Caki2 (cell line): ENCODE measurements at places on chromosomes 11 and 22. TPM values are rescaled to one million over a fixed set of nuclear protein-coding genes. Genes with fewer than 3 reads are reported as not detected.

- no peak for DNase-seq
Measured at GRCh38 chr11:31940371-31941037, 129.4 kb upstream of the PAX6 start.

DNA sequence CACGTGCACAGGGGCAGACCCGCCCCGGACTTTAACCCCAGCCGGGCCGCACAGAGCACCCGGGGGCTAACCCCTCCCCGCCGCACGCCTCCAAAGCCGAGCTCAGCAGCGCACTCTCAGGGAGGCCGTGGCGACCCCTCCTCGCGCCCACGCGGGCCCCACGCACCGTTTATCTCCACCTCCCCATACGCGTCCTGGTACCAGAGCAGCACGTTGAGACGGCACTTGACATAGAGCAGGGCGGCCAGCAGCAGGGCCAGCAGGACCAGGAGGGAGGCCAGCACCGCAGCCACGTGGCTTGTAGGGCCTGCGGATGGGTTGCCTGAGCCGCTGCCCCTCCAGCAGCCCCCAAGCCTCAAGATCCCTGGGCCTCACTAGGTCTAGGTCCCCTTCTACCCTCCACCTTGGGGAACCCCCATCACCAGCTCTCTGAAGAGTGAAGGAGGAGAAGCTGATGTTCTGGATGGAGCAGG lies 7.1 kb downstream of the SIGIRR start:
- DNase-seq = no peak

DNA sequence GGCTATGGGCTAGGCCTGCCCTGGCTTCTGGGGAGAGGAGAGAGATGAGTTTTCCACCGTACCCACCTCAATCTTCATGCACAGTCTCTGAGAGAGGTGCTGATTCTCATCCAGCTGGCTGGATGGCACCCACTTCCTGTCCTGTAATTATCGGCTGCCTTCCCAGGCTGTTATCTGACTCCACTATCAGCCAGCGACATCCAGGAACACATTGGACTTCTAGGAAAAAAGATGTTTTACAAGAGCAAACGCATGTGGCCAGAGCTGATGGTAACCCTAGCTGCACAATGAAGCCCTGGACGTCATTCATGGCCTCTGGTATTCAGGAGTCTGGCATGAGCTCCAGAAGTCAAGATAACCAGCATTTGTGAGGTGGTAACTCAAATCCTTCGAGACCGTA lies 137.4 kb downstream of the EHF start:
- no peak for DNase-seq

- DNase-seq = peak; percentile 38
Measured at GRCh38 chr11:15897211-15897960, 459.0 kb downstream of the SOX6 start.

The CCDC15 gene
- 1.1 and 1.5 TPM in 2 replicates for total RNA-seq

The TRPM5 gene
- total RNA-seq = not detected in 2 replicates

- no peak for DNase-seq
Measured at GRCh38 chr11:11909727-11910126, 68.0 kb downstream of the USP47 start.

- DNase-seq = no peak
Measured at GRCh38 chr11:71466358-71466757, 13.4 kb downstream of the NADSYN1 start.

- peak; percentile 13 for DNase-seq
Measured at GRCh38 chr11:113681711-113682413, 24.2 kb downstream of the TMPRSS5 start.

DNA sequence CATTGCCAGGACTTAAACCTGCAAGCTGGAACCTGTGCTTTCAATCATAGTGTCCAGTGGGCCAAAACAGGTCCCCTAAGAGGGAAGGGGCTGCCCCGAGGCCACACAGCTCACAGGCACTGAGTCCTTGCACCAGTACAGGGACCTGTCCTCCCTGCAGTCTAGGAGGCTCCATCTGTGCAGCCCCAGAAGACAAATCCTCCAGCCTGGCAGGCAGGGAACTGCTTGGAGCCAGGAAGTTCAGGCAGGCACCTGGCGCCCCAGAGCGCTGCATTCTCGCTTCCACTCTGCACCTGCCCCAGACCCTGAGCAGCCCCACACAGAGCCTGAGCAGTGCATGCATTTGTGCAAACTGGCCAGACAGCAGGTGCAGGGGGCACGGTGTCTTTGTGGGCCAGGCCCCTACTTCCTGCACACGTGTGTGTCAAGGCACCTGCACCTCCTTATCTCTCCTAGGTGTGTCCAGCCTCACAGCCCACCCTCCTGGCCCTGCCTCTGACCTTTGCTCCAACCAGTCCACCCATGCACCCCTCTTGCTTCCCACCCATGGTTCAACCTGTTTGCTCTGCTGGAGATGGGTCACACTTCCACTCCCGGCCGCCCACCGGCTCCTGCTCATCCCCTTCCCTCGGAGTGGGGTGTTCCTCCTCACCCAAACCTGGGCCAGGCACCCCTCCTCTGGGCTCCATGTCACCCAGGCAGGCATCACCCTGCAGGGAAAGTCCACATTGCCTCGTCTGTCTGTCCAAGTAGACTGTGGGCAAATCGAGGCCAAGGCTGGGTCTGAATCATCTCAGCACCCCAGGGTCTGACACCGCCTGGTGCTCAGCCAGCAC lies 19.0 kb downstream of the LINC01488 start:
- DNase-seq = no peak

DNA sequence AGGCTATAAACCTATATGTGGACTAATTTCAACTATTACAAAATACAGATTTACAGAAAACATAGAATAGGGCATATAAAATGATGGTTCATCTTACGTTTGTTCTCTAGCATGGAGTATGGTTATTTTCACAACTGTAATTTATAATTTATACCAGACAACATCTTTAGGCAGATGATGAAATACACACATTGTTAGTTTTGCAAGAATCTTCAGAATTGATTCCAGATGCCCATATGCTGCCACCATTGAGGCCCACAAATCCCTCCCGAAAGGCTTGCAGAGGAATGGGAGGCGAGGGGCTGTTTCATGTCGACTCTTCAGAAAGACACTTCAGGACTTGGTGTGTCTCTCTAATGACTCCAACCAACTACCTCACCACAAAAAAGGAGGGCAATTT lies 6.2 kb downstream of the PTPN5 start:
- no peak for DNase-seq

DNA sequence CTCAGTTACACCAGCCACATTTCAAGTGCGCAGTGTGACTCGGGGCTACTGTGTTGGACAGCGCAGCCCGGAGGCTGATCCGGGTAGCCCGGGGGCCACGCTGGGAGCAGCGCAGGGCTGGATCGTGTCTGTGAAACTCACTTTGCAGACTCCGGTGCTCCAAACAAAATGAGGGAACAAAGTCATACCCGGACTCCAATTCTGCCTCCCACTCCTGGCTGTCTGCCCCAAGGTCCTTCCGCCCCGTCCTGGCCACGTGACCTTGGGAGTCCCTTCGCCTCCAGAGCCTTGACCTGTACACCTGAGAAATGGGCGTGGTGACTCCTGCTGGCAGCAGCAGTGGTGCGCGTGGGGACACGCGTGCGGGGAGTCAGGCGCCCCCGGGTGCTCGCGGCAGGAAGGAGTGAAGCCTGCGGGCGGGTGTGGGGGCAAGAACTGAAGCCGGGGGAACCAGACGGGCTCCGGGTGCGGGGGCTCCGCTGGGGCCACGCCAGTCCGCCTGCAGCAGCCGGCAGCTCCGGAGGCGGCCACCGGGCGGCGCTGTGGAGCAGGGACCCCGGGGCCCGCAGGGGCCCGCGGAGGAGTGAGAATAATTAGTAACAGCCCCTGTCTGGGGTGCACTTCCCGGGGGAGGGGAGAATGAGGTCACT lies 42.4 kb downstream of the KCNJ4 start:
- no peak for DNase-seq

- DNase-seq = no peak
Measured at GRCh38 chr11:105236664-105237063, 97.1 kb upstream of the CARD18 start.

DNA sequence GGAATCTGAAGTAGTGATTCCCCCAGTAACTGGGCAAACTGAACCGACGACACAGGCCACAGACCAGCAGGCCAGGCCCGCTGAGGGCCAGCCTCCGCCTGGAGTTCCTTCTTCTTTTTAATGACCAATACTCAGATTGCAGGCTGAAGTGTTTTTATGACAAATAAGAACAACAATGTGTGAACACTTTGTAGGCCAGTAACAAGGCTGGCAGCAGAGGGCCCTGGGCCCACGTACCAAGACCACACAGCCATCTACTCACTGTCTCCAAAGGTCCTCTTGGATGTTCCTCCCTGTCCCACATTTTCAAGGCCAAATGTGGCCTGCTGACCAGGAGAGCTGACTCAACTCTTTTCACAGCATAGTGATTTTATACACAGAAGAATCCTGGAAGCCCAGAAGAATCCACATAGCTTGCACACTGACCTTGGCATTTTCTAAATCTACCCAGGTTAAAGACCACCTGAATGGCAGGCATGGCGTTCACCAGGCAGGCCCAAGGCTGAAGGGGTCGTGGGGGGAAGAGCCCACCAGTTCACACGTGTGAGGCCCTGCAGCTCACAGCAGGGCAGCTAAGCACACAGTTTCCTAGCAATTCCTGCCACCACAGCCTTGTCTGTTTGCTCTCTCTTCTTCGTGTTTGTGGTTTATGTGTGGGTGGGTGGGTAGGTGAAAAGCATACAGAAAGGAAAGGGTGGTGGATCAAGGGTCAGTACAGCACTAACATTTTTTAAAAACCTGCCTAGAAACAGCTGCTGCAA lies 13.3 kb downstream of the SMCO4 start:
- no peak for DNase-seq

The NEFH gene
- not detected in 2 replicates for total RNA-seq
